ENCODE measurements at places on chromosomes 2 and 18.

GRCh38 chr2:38386377-38386776, 9.3 kb upstream of the ATL2 start:
- DNase-seq = no peak

GRCh38 chr2:183606718-183607085, 482.5 kb downstream of the NUP35 start:
- no peak for DNase-seq

GRCh38 chr18:46069524-46069923, 2.5 kb downstream of the PSTPIP2 start:
- DNase-seq = no peak

- DNase-seq = no peak
These were observed 57.9 kb upstream of the GLI2 start for GRCh38 chr2:120677696-120678247.

GRCh38 chr2:170019060-170019805, 158.7 kb upstream of the MYO3B start:
- DNase-seq = no peak

GRCh38 chr2:33217406-33217805, 259.0 kb upstream of the RASGRP3 start:
- DNase-seq = no peak

DNA sequence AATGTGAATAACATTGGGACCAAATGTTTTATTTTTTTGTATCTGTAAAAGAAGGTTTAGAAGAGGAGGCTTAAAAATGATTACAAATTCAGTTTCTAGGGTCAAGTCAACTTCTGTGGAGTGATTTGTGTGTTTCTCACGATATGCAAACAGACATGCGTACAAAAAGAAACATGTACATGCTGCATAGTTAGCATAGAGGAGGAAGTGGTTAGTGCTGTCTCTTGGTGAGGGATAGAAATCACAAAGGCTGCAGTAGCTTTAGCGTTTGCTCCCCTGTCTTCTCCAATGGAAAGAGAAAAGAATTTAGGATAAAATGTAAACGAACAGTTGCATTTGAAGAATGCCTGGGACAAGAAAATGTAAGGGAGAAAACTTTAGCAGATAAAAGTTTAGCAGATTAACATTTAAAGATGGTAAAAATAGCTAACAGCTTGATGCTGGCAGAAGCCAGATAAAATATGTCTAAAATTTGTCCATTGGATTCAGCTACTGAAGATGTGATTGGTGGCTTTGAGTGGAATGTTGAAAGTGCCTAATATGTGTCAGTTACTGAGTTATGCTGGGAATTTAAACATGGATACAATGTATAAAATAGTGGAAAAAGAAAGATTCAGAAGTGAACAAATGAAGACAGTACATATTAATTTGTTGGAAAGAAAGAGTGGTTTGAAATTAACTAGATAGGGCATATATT, 44.9 kb downstream of the MALT1 start:
- DNase-seq = no peak

DNA sequence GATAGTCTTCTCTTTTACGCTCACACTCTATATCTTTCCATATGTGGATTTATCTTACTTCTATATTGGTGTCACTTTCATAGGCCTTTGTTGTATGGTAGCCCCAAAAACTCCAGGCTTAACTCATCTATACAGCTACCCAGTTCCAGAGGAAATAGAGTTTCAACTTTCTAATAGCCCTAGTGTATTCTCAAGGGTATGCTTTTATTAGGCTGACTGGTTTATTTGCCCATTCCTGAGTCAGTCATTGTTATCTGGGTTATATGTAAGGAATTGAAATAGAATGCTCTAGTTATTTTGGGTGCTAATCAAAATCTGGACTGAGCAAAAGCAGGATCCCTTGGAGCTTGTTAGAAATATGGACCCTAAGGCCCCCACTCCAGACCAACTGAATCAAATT, 307.4 kb upstream of the KCNJ3 start:
- DNase-seq = no peak

DNA sequence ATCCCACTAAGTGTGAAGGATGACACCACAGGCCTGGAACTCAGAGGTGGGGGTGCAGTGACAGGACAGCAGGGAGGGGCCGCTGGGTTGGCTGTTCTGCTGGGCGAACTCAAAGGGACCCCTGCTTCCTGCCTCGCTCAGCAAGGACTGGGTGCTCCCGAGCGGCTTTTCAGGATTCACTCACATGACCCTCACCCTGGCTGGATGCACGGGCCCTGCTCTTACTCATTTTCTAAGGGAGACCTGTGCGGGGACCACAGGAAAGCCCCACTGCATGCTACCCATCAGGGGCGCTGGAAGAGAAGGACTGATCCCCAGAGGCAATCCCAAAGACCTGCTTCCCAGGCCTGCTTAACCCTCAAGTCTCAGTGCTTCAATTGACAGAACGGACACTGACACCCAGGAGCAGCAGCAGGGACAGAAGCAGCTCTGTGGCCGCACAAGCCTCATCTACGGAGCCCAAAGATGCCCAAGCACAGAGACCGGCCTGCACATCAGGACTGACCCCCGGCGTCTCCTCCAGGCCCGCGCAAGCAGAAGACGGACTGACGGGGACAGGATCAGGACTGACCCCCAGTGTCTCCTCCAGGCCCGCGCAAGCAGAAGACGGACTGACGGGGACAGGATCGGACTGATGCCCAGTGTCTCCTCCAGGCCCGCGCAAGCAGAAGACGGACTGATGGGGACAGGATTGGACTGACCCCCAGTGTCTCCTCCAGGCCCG, 29.6 kb downstream of the THAP4 start:
- DNase-seq = no peak

DNA sequence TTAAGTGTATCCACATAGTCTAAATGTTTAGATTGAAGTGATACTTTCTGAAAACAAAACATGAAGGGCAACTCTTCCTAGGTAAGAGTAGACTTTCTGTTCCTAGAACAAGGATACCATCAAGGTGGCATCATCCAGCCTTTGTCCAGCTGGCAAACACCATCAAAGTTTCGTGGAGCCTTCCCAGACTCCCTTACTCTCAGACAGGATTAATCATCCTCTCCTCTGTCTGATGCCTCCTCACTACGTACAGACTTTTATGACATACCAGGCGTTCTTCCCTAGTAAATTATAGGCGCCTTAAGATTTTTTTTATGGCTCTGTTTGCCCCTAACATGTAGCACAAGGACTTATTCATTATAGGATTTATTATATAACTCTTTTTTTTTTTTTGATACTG, 29.4 kb upstream of the ASNSD1 start:
- no peak for DNase-seq

GRCh38 chr2:205750797-205751196, 68.5 kb downstream of the NRP2 start:
- DNase-seq = no peak

DNA sequence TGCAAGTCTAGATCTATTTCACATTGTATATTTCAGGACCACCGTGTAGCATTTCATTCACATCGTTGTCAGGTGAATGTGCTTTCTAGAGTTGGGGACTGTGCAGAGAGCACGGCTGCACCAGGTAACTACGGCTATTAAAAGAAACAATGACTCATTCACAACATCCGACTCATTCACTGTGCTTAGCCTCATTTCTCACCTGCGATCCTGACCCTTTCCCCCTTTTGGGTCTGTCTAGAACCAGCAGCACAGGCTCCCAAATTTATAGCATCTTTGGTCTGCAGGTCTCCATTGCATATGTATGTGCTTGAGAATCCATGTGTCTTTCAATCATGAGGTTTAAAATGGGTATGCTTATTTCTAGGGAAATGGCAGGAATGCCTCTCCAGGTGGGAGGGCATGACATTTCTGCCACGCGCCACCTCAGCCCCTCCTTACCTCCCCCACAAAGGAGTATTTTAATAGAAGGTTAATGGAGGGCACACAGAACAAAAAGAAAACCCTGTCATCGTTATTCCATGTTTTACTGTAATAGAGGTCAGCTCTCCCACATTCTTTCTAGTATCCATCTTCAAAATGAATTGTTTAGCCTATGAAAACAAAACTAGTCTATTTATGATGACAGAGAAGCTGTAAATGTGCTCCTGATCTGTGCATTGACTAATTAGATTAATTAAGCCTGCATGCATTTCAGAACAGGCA, 246.7 kb upstream of the EPHA4 start:
- DNase-seq = peak; percentile 14

DNA sequence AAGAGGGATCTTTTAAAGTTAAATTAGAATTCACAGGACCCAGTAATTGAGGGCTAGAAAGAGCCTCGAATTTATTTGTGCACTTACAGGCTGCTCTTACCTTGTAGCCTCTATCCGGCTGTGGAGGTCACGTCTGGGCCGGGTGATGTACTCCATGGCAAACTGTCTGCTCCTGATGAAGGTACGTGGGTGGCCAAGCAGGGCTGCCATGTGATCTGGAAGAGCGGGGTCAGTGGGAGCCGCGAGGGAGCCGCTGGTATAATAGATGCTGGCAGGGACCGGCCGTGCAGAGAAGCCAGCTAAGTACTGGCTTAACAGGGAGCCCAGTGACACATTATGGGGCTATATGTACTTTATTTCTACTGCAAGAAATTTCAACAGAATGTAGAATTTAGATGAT, 59.2 kb downstream of the ADI1 start:
- no peak for DNase-seq

GRCh38 chr2:63008838-63009237, 41.8 kb upstream of the OTX1 start:
- no peak for DNase-seq

- DNase-seq = no peak
These were observed 2.7 kb downstream of the TCF4 start for GRCh38 chr18:55585065-55585919.

- no peak for DNase-seq
These were observed 172.2 kb downstream of the LDLRAD4 start for GRCh38 chr18:13390711-13391110.

GRCh38 chr2:157897106-157897971, 21.2 kb upstream of the ACVR1 start:
- DNase-seq = no peak

DNA sequence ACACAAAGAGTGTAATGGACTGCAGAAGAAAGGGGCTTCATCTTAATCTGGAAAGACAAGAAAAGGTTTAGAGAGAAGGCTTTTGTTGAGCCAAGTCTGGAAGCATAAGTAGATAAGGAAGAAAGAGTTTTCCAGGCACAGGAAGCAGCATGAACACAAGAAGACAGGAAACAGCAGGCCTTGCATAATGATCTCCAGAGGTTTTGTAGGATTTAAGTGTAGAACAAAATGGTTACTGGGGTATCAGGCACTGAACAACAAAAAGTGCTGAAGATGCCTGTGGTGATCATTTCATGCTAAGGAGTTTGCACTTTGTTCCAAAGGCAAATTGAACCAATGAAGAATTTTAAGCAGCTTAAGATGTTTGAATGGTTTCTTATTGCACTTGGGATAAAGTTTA, 281.6 kb upstream of the TANK start:
- DNase-seq = no peak

DNA sequence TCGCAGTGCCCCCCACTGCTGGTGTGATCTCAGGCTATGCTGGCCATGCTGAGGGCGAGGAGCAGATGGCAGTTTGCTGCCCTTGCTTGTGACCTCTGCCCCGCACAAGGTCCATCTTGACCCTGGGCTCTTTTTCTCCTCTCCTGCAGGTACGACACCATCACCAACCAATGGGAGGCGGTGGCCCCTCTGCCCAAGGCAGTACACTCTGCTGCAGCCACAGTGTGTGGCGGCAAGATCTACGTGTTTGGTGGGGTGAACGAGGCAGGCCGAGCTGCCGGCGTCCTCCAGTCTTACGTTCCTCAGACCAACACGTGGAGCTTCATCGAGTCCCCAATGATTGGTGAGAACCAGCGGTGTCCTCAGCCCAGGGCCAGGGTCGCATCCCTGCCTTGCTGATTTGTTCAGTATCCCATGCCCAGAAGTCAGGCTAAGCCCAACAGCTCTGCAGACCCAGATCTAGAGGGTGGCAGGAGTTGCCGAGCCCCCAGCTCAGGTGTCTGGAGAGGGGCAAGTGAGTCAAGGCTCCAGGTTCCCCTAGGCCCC, 223.8 kb downstream of the ATAD2B start:
- no peak for DNase-seq

DNA sequence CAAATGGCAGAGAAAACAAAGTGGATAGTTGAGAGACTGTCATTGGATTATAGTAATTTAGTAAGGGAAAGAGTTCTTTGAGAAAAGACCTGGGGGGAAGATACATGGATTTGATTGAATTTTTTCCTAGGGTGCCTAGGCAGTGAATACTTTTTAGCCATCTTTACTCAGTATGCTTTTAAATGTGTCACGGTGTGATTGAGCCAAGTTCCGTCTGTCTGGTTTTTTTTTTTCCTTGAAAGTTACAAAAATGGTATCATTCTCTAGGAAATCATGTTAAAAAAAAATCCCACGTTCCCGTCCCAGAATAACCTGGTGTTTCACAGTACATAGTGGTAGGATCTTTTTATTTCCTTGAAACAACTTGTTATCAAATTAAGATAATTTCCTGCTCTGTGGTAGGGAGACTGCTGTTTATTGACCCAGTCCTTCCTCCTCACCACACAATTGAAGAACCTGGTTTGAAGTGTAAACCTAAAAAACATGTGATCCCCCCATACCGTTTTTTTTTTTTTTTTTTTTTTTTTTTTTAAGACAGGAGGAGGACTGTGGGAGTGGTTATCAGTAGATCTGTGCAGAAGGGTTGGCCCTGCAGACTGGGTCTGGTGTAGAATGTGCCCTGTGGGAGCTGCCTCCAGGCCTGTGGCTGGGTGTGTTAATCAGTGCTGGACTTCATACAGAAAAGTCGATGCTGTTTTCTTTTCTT, 55.1 kb downstream of the DGKD start:
- DNase-seq = no peak

GRCh38 chr2:105760639-105761337, 16.1 kb downstream of the NCK2 start:
- DNase-seq = no peak

GRCh38 chr2:156219491-156220100, 112.9 kb downstream of the NR4A2 start:
- no peak for DNase-seq

DNA sequence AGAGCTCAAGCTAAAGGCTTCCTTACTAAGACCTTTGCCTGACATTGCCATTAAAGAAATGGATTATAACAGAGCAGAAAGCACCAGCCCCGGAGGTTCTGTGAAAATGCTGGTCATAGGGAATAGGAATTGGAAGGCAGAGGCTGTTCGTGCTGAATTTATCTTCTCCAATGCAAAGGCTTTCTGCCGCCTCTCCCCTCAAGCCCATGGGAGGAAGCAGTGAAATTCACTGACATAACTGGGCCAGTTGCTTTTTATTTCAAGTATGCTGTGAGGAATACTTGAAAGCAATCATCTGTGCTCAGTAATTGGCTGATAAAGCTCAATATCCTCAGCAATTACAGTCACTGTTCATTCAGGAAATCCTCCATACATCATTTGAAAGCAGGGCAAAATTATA, 85.4 kb upstream of the LINC00305 start:
- DNase-seq = no peak

- DNase-seq = no peak
These were observed 53.0 kb downstream of the EPAS1 start for GRCh38 chr2:46350029-46350689.

GRCh38 chr18:10035281-10035991, 121.6 kb downstream of the VAPA start:
- no peak for DNase-seq

GRCh38 chr2:80467262-80467811, 162.8 kb upstream of the LRRTM1 start:
- no peak for DNase-seq
